ENCODE measurements at places on chromosomes 1 and 21. TPM values are rescaled to one million over a fixed set of nuclear protein-coding genes. Genes with fewer than 3 reads are reported as not detected.
A peak's percentile ranks its signal among the peaks of the same experiment; 100 is the strongest.

- no peak overlapping the region for H3K27ac ChIP-seq
- peak; percentile 62 for DNase-seq
- no peaks in the 10 kb centered on the region for H3K27me3 ChIP-seq
- no peak overlapping the region for H3K4me3 ChIP-seq
These were observed 7.0 kb downstream of the KCNAB2 start for GRCh38 chr1:6052543-6053205.

- no peak for DNase-seq
- H3K27ac ChIP-seq = no peak overlapping the region
- H3K27me3 ChIP-seq = no peaks in the 10 kb centered on the region
- H3K36me3 ChIP-seq = no peaks in the 10 kb centered on the region
- no peaks in the 10 kb centered on the region for H3K4me1 ChIP-seq
These were observed 17.1 kb upstream of the ESRRG start for GRCh38 chr1:216740331-216740730.

Gene DOCK7
- total RNA-seq = 9.8 TPM

Gene TMEM52
- 1.8 TPM for total RNA-seq

DNA sequence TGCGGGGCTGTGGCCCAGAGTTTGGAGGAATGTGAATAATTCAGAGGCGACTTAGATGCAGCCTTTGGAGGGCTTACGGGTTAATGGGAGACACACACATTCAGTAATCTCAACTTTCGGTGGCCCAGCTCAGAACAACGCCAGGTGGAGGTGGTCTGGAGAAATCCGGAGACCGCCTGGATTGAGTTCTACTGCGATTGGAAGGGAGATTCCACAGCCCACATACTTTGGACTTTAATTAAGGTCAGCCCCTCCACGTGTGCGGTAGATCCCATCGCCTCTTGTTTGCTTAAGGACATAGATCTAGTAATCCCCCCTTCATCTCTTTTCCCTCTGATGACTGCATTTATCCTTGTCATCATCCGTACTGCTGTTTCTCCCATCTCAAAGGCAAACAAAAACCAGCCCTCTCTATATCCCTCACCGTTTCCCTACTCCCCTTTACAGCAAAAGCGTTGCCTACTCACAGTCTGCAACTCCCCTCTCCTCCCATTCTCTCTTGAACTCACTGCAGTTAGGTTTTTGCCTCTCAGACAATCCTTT, 720 bp upstream of the BSDC1 start:
- H3K4me3 ChIP-seq = peak overlapping the region; percentile 57
- H3K27me3 ChIP-seq = no peaks in the 10 kb centered on the region
- peaks cover 22% of the 10 kb centered on the region for H3K36me3 ChIP-seq

DNA sequence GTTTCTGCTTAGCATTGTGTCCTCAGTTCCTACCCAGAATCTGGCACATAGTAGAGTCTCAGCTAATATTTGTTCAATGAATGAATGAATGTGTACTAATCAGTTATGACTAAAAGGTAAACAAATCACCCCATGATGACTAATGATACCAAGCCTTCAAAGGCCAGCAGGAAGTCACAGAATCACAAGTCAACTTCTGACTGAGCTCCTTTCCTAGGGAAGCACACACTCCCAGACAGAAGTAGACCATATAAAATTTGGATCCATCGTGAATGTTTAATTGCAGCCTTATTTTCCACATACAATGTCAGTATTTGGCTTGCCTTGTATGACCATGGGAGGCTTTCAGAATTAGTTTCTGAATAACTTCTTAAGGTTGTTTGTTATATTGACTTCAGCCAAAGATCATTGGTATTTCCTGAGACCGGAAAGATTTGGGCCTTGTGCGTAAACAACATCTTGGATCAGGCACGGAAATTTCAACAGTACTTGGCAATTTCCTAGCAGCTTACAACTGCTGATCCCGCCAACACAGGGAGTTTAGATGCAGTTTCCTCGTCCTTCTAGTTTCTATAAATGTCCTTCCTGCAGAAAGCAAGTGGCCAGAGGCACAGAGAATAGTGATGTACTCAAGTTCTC, 185.9 kb upstream of the ATP1B1 start:
- H3K4me1 ChIP-seq = no peaks in the 10 kb centered on the region
- H3K4me3 ChIP-seq = no peak overlapping the region
- H3K27me3 ChIP-seq = no peaks in the 10 kb centered on the region

Gene RGS13
- total RNA-seq = not detected

Gene RXFP4
- total RNA-seq = not detected

DNA sequence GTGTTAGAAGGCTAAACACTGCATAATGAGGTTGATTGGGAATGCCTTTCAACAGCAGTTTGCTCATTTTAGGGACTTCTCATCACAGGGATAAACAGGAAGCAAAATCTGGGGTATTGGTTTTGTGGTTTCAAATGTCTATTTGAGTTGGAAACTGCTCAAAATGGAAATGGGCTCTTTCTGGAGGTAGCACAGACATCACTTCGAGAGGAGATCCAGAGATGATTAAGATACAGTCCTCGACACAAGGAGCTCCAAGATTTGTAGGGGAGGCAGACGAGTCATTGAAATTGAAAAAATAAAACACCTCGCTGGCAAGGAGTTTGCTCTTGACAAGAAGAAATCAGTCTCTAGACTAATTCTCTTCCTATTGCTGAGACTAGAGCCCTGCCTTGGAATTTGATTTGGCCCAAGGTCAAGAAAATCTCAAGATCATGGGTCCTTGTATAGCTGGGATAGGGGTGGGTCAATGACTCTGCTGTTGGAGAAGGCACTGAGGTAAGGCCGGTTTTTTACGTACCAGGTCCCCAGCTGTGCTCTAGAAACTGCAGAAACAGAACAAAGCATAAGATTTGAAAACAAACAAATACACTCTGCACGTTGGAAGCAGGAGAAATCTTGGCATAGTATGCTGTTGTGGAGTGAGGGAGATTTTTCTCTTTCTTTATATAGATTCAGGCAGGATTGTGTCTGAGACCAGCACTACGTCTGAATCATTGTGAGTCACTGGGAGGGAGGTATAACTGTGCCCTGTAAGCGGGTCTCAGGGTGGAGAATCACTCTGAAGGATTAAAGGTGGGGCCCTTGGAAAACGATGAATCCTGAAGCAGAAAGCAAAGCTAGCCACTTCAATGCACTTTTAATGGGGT, 17.7 kb upstream of the KLHDC8A start:
- no peak overlapping the region for H3K27ac ChIP-seq
- H3K27me3 ChIP-seq = no peaks in the 10 kb centered on the region
- no peak overlapping the region for H3K4me3 ChIP-seq
- H3K36me3 ChIP-seq = no peaks in the 10 kb centered on the region
- DNase-seq = no peak

DNA sequence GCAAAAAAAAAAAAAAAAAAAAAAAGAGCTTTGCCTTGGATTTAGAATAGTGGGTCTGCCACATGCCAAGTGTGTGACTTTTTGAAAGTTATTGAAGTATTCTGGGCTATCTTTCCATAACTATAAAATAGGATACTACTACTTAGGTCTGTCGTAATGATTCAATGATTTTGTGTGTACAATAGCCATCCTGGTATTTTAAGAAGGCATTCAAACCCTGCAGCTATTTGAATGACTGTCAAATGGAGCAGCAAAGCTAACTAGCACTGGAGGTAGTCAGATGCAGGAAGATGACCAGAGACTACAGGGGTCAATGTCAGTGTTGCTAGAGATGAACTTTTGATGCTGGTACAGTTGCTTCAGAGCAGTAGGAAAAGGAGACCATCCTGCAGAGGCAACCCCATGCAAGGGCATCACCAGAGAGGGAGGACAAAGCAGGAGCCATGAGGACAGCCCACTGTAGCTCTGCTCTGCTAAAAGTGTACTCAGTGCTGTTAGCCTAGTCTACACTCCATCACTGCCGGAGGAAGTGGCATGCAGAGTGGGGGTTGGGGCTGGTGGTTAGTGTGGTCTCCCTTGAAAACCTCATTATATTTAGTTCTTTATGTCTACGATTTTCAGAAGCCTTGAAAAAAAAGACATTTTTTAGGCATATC, 29.0 kb downstream of the DUSP10 start:
- H3K27me3 ChIP-seq = no peaks in the 10 kb centered on the region
- DNase-seq = no peak
- H3K4me1 ChIP-seq = no peaks in the 10 kb centered on the region
- no peak overlapping the region for H3K27ac ChIP-seq

DNA sequence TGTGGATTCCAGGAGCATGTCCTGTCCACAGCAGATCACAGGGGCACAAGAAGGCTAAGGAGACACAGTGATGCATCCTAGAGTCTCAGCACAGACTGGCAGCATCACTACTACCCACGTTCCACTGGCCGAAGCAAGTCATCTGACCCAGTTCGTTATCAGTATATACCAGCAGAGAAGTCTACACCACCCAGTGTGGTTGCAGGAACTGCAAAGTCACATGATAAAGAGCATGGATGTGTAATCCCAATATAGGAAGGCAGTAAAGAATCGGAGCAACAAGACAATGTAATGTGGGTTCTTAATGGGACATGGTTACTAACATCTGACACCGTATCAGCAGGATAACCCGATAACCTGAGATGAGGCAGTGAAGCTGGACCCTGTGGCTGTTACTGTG, 246.6 kb downstream of the RRAGC start:
- no peak for DNase-seq
- no peaks in the 10 kb centered on the region for H3K27me3 ChIP-seq
- H3K4me3 ChIP-seq = no peak overlapping the region

GRCh38 chr1:5707566-5708345, 284.5 kb downstream of the NPHP4 start:
- H3K27me3 ChIP-seq = no peaks in the 10 kb centered on the region
- H3K4me1 ChIP-seq = no peaks in the 10 kb centered on the region
- no peak overlapping the region for H3K27ac ChIP-seq

DNA sequence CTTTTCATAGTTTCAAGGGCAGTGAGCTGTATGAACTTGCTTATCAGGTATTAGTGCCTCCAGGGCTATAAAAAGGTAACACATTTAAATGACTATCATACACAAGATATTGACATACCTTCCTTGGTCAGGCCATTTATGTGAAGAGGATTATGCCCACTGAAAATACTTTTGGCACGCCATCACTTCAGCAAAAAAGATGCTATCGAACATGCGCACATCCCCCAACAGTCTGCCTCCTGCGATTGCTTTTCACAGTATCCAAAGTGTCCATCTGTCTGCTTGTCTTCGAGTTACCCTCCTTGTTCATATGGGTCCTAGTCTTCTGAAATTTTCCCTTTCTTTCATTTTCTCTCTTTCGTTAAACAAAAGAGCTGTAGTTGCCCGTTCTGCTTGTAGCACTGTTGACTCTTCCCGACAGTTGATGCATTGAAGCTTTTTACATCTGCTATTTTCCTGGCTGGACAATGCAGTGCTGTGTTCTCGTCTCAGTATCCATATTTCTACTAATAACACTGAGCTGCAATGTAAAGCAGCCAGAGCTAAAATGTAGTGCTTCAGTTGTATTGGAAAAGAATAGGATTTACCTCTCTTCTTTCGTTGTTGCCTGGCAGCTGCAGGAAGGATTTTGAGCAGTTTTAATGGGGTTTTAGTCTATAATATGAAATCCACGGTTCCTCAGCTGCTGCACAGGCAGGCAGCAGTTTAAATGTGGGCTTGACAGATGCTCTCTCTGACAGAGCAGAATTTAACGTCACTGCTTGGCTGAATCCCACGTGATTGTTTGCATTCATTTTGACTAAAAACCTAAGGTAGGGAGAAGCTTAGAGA, at the start of gene B3GALT2:
TSS of gene B3GALT2 (minus strand) at position 713 of the 831 bp plus-strand sequence. CDS start 5,051 bp downstream, outside the sequence.
- H3K27ac ChIP-seq = peak within 1 kb of the TSS; percentile 82
- no peaks in the 10 kb centered on the region for H3K27me3 ChIP-seq
- H3K4me1 ChIP-seq = peaks cover 51% of the 10 kb centered on the region
- H3K36me3 ChIP-seq = no peaks in the 10 kb centered on the region
- peak within 1 kb of the TSS; percentile 48 for H3K4me3 ChIP-seq

DNA sequence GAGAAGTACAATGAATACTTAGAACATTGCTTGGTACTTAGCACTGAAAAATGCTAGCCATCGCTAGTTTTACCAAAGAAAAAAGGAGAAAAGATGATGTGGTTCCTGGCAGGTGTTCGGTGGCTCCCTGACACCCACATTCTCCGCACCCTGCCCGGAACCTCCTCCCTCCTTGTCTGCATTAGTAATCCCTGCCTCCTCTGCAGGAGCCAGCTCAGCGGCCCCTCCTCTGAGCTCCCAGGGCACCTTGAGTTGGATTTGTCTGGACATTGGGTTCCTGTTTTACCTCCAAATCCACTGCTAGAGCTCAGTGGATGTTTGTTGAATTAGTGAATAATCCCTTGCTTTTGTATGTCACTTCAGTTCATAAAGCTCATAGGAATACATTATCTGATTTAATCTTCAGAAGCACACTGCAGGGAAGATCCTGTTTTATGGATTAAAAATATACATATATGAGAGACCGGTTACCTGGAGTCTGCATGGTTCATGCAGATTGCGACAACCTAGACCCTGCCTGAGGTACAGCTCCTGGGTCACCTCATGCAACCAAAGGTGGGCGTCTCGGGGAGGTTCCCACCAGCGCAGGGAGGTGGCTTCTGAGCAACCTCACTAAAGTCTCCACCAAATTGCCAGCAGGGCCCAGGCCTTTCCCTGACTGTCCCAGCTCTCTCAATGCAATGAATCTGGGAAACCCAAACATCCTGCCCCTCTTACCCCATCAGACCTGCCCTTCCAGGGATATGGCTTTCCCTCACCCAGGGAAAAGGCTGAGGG, 24.2 kb downstream of the PCAT6 start:
- no peaks in the 10 kb centered on the region for H3K27me3 ChIP-seq
- H3K27ac ChIP-seq = no peak overlapping the region
- H3K4me1 ChIP-seq = no peaks in the 10 kb centered on the region
- H3K4me3 ChIP-seq = no peak overlapping the region
- no peak for DNase-seq

DNA sequence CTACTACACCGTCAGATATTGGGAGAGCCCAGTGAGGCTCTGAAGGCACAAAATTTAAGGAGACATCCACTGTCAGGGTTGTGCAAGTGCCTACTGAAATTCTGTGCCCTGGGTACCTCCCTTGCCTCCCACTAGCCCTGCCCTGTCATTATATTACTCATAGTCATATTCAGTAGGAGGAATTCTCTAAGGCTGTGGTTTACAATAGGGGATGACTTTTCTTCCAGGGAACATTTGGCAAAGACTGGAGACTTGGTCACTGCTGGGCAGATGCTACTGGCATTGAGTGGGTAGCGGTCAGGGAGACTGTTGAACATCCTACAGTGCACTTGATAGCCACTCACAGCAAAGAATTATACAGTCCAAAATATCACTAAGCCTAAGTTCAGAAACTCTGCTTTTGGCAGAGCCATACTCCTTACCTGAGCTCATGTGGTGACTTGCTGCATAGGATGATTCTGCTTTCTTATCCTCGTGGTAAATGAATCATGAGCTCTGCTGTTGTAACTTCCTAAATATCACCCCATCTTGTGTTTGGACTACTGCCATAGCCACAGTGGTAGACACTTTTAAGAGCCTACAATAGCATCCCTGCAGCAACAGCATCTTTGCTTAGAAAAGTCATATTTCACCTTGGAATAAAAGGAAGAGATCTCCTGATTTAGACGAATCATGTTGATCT, 563.4 kb upstream of the PLXNA2 start:
- DNase-seq = no peak
- H3K27me3 ChIP-seq = no peaks in the 10 kb centered on the region
- no peak overlapping the region for H3K27ac ChIP-seq
- H3K4me1 ChIP-seq = no peaks in the 10 kb centered on the region
- no peaks in the 10 kb centered on the region for H3K36me3 ChIP-seq
- H3K4me3 ChIP-seq = no peak overlapping the region

- no peaks in the 10 kb centered on the region for H3K36me3 ChIP-seq
- no peaks in the 10 kb centered on the region for H3K4me1 ChIP-seq
- H3K27ac ChIP-seq = no peak overlapping the region
- H3K27me3 ChIP-seq = no peaks in the 10 kb centered on the region
These were observed 207.0 kb downstream of the TNR start for GRCh38 chr1:175536369-175536768.

GRCh38 chr1:236853921-236854604, 59.0 kb downstream of the MTR start:
- H3K36me3 ChIP-seq = peaks cover 81% of the 10 kb centered on the region
- H3K27me3 ChIP-seq = no peaks in the 10 kb centered on the region
- no peaks in the 10 kb centered on the region for H3K4me1 ChIP-seq
- H3K4me3 ChIP-seq = no peak overlapping the region
- no peak for DNase-seq
- no peak overlapping the region for H3K27ac ChIP-seq
